Neural crest cell (in vitro differentiated cells): ENCODE measurements at places on chromosomes 13 and 19.
A peak's percentile ranks its signal among the peaks of the same experiment; 100 is the strongest.

- no peak for DNase-seq
These were observed 7.3 kb upstream of the RASAL3 start for GRCh38 chr19:15471639-15472101.

- DNase-seq = no peak
These were observed 381.0 kb upstream of the TSHZ3 start for GRCh38 chr19:31730270-31730669.

GRCh38 chr19:49210108-49210900 lies 52.7 kb downstream of the TRPM4 start:
- DNase-seq = no peak

DNA sequence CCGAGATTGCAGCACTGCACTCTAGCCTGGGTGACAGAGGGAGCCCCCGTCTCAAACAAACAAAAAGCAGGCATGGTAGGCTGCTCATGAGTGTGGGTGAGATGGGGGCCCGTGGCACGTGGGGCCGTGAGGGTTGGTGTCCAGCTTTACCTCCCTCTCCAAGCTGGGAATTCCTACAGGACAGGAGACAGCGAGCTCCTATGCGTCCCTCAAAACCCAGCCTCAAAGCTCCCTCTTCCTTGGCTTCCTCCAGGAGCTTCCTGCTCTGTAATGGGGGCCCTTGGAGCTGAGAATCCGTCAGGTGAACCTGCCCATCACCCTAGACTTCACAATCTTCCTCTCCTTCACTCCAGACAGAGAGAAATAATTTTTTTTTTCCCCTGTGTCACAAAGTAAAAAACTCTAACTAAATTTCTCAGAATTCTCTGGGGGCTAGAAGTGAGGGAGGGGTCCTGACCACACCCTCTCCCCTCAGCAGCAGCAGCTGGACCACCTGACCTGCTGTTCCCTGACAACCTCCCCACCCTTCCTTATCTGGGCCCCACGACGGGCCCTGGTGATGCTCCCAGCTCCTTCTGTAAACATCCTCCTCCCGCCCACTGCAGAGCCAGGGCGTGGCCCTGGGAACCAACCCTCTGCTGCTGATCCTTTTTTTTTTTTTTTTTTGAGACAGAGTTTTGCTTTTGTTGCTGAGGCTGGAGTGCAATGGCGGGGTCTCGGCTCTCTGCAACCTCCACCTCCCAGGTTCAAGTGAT lies 22.1 kb upstream of the WDR18 start:
- DNase-seq = no peak

DNA sequence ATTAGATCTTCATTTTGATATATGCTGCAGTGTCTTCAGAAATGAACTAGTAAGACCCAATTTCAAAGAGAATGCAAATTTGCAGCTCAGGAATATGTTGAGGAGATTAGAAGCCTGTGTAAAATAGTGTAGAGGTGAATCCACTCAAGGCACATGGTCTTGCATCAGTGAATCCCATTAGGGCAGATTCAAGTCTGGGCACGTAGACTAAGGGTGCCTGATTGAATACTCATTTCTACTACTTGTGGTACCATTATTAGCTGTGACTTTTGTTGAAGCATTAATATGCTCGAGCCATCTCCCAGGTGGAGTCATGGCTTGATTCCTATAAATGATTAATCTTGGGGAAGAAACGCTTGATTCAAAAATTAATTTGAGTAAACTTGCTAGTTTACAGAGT lies 129.4 kb downstream of the AKAP11 start:
- DNase-seq = no peak

DNA sequence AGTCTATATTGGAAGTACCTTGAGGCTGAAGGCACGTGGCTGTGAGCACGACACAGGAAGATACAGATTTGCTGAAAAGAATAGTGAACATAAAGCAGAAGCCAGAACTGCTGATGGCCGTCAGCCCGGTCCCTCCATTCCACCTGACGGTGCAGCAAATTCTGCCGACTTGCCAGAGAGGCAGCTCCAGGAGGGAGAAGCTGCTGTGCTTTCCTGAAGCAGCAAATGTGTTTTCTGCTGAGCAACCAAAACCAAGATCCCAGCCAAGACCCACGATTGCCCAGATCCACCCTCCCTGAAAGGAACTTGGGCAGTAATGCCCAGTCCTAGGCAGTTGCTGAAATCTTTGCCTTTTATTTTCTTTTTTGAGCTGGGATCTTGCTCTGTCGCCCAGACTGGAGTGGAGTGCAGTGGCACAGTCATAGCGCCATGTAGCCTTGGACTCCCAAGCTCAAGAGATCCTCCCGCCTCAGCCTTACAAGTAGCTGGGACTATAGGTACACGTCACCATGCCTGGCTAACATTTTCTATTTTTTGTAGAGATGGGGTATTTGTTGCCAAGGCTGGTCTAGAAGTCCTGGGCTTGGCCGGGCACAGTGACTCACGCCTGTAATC lies 7.0 kb upstream of the RCN3 start:
- no peak for DNase-seq

- peak; percentile 67 for DNase-seq
These were observed 12.3 kb upstream of the CADM4 start for GRCh38 chr19:43651758-43652545.
